ENCODE measurements at places on chromosomes 5 and 9. TPM values are rescaled to one million over a fixed set of nuclear protein-coding genes. Genes with fewer than 3 reads are reported as not detected.

The MLLT3 gene
- total RNA-seq, result 20.0 TPM

The FPGS gene
- total RNA-seq, result 87.0 TPM

The BHMT2 gene
- not detected for total RNA-seq

The ADAMTSL1 gene
- 1.9 TPM for total RNA-seq

The ABO gene
- not detected for total RNA-seq

The PTPRD gene
- total RNA-seq, result 9.6 TPM

The PCA3 gene
- total RNA-seq, result not detected

The PRRX2 gene
- not detected for total RNA-seq

The LSM11 gene
- 3.1 TPM for total RNA-seq

The MARCOL gene
- not detected for total RNA-seq

The OTP gene
- total RNA-seq, result not detected

The CAMK4 gene
- 28.0 TPM for total RNA-seq

The SPINK13 gene
- not detected for total RNA-seq

The PRXL2C gene
- total RNA-seq, result 22.7 TPM

The HMMR gene
- total RNA-seq, result 71.2 TPM

The ANGPTL2 gene
- total RNA-seq, result 5.0 TPM

The FBXL7 gene
- total RNA-seq, result 2.5 TPM

The CCNI2 gene
- not detected for total RNA-seq

The WNK2 gene
- not detected for total RNA-seq

The RASEF gene
- 0.14 TPM for total RNA-seq
